ENCODE measurements at places on chromosomes 6 and 20. TPM values are rescaled to one million over a fixed set of nuclear protein-coding genes. Genes with fewer than 3 reads are reported as not detected.

- no peaks in the 10 kb centered on the region for H3K36me3 ChIP-seq
- no peak for DNase-seq
- H3K27me3 ChIP-seq: no peaks in the 10 kb centered on the region
- H3K4me1 ChIP-seq: no peaks in the 10 kb centered on the region
- H3K4me3 ChIP-seq: no peak overlapping the region
- no peak overlapping the region for H3K27ac ChIP-seq
These were observed 58.2 kb downstream of the DNAH8 start for GRCh38 chr6:38773338-38773737.

The SLC13A3 gene
- total RNA-seq: 1.6 TPM

The CRISP3 gene
- total RNA-seq: 9.2 TPM

DNA sequence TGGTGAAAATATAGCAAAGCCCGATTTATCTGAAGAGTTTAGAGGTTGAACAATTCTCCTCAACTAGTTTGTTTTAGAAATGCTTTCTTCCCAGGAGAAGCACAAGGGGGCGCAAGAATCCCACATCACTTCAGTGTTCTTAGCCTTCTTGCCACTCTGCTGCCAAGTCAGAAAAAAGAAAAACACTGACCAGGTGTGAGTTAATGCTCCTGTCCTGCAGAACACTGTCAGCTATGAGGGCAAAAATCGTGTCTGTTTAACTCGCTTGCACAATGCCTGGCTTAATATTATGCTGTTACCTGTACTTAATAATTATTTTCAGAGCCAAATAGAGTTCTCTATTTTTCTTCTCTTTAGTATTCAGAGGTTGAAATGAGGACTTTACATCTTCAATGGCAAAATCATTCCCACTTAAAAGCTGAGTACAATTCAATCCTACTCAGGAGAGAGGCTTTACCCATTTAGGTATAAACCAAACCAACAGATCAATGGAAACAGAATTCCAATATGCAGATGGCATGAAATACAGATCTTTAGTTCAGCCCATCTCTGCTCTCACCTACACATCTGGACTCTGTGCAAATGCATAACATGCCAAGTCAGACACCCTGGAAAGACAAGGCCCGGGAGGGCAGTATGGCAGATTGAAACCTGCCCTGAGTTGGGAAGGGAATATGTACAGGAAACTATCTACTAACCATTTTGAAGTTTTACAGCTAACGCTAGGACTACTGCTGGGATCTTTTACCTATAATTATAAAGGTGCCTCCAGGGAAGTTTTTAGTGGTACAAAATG, 71.4 kb upstream of the TULP1 start:
- no peaks in the 10 kb centered on the region for H3K27me3 ChIP-seq
- DNase-seq: peak; percentile 67
- H3K36me3 ChIP-seq: peaks cover 3% of the 10 kb centered on the region
- H3K27ac ChIP-seq: peak overlapping the region; percentile 41
- H3K4me3 ChIP-seq: no peak overlapping the region

GRCh38 chr6:81769824-81770223, 17.3 kb upstream of the TENT5A start:
- H3K36me3 ChIP-seq: no peaks in the 10 kb centered on the region
- H3K4me3 ChIP-seq: no peak overlapping the region
- no peak for DNase-seq
- peaks cover 7% of the 10 kb centered on the region for H3K4me1 ChIP-seq

GRCh38 chr6:106113256-106113959, 27.3 kb downstream of the PRDM1 start:
- no peaks in the 10 kb centered on the region for H3K36me3 ChIP-seq
- no peak for DNase-seq
- peaks cover 10% of the 10 kb centered on the region for H3K4me1 ChIP-seq
- H3K27ac ChIP-seq: no peak overlapping the region
- no peaks in the 10 kb centered on the region for H3K27me3 ChIP-seq
